Activated gamma-delta T cell treated with Interleukin-2 at 50 U/mL for 16 hours (primary cell): ENCODE measurements at places on chromosomes 11 and 22.

DNA sequence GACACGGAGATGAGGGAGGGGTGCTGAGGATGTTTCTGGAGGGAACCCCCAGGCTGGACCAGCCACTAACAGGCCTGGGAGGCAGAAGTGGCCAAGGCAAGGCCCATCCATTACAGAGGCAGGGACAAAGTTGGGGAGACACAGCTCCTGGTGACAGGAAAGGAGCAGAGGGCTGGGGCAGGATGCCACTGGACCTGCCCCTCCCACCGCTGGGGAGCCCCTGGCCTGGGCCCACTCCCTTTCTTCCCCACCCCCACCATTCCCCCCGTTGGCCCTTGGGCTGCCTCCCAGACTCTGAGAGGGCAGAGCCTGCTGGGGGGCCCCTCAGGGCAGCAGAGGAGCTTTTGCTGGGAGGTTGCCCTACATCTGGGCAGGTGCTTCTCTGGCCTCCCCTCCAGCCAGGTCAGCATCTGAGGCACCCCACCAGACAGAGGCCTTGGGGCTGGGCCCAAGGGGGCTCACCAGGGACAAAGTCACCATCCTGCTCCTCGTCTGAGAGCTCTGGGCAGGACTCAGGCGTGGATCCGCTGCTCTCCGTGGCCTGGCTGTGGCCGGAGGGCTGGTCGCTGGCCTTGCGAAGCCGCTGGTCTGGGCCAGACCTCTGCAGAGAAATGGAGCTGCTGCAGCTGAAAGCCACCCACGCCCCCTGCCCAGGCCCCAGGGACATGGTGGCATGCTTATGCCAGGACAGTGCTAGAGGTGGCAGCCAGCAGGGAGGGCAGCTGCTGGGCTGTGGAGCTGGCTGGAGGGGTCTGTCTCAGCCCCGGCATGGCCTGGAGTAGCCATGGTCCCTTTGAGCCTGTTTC is 33.1 kb upstream of the CARS1 start:
- DNase-seq: no peak

GRCh38 chr22:24731761-24732160 is 42.8 kb downstream of the PIWIL3 start:
- DNase-seq: no peak

DNA sequence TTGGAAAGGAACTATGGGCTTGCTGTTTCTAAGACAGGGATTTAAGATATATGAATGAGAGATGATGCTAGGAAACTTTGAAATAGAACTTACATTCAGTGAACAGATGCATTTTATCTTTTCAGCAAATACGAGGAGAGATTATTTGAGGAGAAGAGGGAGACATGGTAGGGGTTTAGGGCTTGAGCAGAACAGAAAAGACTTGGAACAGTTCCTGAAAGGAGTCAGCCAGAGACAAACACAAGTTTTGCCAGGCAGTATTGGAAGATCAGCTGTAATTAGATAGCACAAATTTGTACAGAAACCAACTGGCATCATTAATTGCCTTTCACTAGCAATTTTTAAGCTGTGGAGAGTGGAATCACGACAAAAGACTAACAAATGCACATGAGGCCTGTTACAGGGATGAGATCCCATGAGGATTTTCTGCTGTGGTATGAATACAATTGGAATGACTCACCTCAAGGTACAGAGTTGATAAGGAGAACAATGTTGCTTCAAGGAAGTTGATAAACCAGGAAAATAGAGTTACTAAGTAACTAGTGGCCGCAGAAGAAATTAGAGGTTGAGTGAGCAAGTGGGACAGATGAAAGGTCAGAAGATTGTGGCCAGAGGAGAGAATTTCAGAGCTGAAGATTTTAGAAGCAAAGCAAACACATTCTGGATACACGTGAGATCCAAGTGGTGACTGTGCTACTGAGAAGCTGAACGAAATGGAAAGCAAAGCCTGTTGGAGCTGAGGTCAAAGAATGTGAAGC is 67.9 kb downstream of the CYB5R2 start:
- no peak for DNase-seq

DNA sequence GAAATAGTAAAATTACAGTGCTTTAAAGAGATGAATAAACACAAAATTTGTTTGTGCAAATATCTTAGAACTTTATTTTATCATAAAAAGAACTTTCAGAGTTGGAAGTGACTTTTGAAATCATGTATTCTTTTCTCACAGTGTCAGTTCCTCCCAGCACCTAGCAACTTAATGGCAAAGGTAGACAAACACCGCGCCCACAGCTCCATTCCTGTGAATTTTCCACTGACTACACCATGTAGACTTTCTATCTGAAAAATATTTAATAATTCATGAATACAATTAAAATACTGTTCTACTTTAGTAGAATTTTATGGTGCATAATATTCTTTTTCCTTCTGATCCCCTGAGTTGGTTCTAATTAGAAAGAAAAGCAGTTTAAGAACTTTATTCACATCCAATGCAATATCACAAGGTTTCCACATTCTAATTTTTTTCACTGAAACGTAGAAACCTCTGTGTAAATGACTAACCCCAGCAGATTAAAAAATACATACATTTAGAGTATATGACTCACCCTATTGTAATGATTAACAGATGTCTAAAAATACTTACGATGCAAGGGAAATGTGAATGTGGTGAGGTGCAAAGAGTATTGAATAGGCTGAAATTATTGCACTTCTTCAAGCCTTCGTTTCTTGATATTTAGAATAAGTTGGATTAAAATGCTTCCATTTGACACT is 218.2 kb upstream of the CCDC179 start:
- DNase-seq: no peak

GRCh38 chr11:70751142-70751734 is 352.9 kb downstream of the CTTN start:
- DNase-seq: no peak

DNA sequence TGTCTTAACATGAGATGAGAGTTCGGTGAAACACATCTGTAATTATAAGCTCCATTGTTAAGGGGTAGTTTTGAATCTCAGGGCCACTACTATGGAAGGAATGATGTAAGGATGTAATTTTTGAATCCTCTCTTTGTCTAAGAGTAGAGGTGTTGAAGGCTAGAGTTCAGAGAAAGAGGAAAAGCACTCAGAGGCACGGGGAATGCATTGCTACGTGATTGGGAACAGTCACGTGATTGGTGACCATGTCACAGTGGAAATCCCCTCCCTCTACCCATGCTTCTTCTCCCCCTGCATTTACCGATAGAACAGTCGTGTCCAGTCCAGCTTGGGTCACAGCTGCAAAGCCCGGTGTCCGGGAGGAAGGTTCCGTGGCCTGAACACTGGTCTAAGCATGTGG is 230.3 kb upstream of the NARS2 start:
- no peak for DNase-seq

GRCh38 chr11:119295178-119295577 is 21.8 kb downstream of the MCAM start:
- no peak for DNase-seq
